ENCODE measurements at places on chromosomes 11 and 22.

DNA sequence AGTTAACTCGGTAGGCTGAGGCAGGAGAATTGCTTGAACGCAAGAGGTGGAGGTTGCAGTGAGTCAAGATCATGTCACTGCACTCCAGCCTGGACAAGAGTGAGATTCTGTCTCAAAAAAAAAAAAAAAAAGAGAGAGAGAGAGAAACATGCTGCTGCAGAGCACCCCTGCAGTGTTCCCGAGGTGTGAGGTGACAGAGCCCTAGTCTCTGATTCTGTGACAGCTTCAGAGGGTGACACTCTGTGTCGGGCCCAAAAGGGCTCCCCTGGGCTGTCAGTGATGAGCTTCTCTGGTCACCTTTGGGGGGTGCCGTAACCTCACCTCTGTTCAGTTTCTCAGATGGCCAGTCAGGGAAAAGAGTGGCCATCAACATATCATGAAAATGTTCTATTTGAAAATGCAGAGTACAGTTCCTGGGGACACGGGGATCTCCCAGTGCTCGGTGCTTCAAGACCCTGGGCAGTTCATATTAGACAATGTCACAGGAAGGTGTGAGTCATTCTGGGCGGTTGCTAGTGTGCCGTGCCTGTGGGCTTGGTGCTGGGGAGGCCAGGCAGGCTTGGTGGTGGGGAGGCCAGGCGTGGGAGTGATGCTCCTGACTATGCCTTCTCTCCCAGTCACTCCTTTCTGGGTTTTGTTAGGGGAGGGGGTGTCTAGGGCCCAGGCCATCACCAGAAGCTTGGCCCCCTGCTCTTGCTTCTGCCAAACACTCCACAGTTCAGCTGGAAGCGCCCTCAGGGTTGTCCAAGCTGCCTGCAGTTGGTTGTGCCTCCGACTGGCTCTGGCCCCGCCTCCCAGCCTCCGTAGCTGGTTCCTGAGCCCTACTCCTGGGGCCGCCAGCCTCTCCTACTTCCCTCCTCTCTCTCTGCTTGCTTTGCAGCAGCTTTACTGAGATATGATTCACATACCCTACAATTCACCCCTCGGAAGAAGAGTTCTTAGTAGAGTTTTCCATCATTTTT, 52.5 kb upstream of the CLDN5 start:
- peak; percentile 34 for DNase-seq

DNA sequence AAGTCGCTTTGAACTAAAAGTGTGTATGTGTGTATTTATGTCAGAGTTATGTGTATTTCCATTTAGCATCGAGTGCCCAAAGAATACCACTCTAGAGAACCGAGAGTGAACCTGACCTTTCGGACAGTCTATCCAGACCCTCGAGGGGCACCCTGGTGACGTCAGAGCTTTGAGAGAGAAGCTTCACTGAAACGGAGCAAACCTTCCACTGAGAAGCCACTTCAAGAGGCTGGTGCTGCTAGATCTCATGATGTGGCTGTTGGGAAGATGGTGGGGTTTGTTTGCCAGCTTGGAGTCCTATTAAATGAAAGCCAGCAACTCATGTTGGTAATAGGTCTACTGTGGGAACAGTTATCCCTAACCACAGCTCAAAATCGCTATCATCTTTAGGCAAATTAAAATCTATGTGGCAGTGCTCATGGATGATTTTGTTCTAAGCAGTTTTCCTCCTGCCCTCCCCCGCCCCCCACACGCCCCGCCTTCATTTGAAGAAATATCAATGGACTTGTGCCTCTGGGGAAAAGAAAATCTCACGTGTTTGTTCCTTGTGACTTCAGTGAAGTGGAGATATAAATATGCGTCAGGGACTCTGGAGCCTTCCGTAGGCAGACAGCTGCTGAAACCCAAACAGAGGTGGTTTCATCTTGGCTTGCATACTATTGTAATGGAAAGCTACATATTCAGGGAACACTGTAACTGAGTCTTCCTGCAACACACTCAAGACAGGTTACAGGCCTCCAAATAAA, 22.4 kb upstream of the C11orf96 start:
- no peak for DNase-seq

GRCh38 chr11:128598506-128599150, 11.3 kb upstream of the ETS1 start:
- DNase-seq, result no peak

DNA sequence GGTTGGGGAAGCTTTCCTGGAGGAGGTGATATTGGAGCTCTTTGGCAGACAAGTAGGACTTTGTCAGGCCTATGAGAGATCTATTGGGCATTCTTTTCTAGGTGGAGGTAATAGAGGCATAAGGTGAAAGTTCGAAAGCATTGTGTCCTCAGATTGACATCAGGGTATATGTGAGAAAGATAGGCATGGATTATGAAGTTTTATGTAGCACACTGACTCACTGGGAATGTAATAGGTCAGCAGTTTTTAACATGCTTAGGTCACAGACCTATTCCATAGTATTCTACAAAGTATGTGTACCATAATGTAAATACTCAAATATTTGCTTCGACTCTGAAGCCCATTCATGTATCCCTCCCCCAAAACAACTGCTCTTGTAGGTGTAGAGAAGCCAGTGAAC, 11.8 kb downstream of the HIKESHI start:
- no peak for DNase-seq

DNA sequence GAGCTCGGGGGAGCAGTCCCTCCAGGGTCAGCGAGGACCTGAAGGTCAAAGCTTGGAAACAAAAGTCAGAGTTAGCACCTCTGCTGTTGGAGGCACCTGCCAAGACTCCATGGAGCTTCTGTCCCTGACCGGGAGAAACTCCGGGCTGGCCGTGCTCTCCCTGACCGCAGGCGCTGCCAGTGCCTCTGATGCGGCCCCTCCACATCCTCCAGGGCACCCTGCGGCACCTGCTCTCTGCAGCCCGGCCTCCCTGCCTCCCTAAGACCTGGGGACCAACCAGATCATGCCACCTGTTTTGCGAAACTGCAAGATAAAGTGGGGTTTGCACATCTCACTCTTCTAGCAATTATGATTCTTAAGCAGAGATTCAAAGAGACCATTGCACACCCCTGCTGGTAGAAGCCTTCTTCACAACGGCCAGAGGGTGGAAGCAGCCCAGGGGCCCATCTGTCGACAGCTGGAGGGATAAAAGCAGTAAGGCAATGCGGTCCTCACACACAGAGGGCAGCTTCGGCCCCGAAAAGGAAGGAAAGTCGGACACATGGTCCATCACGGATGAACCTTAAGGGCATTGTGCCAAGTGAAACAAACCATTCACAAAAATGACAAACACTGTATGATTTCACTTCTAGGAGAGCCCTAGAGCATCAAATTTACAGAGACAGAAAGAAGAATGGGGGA, 477.1 kb downstream of the BRD1 start:
- no peak for DNase-seq

DNA sequence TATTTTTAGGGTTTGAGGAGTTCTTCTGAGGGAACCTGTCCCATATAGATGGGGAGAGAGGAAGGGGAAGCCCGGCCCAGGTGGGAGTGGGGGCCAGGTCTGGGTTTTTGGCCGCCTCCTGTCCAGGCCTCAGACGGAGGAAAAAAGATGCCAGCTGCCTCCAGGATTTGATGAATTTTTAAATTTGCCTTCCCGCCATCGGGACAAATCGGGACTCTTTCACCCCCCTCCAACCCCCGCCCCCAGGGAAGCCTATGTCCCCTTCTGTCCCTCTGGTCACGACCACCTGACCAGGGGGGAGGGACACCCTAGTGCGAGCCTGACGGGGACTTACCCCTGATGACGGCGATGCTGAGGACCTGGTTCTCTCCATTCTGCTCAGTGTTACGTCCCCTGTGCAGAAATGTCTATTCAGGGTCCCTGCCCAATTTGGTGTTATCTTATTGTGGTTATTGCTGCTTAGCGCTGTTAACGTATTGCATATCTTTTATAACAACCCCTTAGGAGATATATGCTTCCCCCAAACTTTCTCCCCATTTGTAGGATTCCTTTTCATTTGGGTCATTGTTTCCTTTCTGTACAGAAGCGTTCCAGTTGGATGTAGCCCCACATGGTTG, 115.9 kb upstream of the GRK3 start:
- DNase-seq, result peak; percentile 12

DNA sequence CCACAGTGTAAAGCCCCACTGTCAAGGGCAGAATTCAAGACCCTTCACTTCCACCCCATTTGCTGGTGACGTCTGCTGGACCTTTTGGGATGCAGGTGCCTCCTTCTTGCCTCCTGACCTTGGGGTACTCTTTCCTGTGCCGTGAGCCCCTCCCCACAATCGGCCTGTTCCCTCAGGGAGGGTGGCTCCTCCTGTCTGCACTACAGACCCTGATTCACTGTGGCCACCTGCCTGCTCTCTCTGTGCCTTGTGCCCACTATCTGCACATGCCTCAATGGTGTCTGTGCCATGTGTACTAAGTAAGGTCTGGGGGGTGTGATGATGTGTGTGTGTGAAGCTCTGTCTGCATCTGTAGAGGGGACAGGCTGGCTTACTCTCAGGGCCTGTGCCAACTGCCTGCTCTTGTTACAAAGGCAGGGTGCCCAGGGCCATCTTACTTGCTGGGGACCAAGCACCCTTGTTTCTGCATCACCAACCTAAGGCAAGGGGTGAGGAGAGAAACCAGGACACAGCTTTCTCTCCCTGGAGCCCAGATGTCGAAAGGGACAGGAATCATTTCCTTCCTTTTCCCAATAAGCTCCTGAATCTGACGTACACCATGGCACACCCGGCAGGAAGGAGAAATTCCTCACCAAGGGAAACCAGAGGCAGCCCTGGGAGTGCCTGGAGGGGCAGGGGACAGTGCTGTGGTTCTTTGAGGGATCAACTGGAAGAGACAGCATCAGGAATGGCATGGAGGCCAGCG, 3.7 kb downstream of the PPM1F start:
- DNase-seq, result no peak

DNA sequence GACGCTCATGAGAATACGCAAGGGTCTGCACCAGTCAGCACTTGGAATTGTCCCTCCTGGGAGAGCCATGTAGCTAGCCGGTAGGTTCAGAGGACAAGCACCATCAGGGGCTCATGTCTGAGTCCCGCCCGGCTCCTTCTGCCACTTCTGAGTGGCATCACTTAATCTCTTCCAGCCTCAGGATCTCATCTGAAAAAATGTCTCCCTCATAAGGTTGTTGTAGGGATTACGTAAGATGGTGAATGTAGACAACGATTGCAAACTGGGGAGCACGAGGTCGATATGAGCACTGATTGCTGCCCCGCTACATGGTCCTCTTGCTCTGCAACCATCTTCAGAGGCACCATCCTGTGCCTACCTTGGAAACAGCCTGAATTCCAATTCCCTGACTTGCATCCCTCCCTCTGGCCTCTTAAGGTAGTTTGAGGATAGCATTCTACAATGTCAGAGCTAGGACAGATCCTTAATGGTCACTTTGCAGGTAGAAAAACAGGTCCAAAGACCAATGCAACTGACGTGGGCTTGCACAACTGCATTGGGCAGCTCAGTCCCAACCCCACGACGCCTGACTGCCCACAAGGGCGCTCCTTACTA, 115.8 kb upstream of the TMEM45B start:
- no peak for DNase-seq

- no peak for DNase-seq
Measured at GRCh38 chr11:1218788-1219445, 3.9 kb upstream of the MUC5B start.
